Upper lobe of left lung (tissue), 6 donors: ENCODE measurements at places on chromosomes 7 and 10.

- DNase-seq = no peak
These were observed 9.5 kb downstream of the WAPL start for GRCh38 chr10:86512137-86512536.

GRCh38 chr7:134071355-134072331, 55.5 kb upstream of the LRGUK start:
- no peak for DNase-seq

GRCh38 chr7:158676906-158677305, 27.7 kb downstream of the NCAPG2 start:
- no peak for DNase-seq

GRCh38 chr7:74476626-74477025, 22.9 kb downstream of the GTF2IRD1 start:
- DNase-seq = no peak

GRCh38 chr10:21528236-21529031, 3.0 kb upstream of the SKIDA1 start:
- DNase-seq = no peak

DNA sequence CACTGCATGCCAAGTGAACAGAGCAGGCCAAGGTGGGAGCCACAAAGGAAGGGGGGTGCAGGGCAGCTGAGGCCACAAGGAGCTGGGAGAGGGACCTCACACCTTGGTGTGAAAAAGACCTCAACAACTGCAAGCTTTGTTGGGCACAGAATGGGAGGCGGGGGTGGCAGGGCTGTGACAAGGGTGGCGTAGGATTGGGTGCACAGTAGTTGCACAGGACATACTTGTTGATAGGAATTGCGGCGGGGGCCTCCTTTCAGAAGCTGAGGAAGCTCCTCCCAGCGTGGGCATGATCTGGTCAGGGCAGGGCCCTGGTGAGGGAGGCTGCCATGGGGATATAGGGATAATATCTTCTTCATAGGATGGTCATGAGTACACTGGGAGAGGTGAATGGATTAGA, 25.8 kb downstream of the POLL start:
- DNase-seq = no peak

DNA sequence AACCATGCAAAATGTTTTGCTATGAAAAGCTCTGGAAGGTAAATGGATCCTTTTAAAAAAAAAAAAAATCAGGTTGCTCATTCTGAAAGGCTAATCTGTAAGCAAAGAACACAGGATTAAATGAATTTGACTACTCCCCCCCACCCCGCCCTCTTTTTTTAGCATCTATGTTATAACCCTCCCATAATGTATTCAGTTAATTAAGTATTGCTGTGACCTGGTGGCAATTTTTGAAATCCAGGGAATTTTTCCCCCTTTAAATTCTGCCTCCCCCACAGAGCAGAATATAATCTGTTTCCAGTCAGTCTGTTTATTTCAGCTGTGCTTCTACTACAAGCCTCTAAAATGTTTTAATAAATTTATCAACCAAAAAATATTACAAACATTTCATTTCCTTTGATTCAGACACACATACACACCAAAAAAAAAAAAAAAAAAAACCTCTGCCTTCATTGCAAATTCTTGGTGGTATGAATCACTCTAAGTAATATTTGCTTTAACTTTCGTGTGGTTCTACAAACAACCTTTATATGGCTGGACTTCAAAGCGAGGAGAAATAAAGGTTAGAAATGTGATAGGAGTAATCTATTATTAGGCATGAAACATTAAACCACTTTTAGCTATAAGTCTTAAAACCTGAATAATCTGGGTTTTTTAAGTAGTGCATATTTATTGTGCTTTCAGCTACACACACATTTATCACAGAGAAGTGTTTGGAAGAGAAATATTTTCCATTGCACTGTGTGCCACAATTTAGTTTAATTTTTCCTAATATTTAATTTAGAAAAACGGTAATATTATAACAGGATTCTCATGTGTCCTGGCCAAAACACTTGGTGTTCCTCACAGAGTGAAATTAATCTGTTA, 64.4 kb upstream of the ARID5B start:
- no peak for DNase-seq

DNA sequence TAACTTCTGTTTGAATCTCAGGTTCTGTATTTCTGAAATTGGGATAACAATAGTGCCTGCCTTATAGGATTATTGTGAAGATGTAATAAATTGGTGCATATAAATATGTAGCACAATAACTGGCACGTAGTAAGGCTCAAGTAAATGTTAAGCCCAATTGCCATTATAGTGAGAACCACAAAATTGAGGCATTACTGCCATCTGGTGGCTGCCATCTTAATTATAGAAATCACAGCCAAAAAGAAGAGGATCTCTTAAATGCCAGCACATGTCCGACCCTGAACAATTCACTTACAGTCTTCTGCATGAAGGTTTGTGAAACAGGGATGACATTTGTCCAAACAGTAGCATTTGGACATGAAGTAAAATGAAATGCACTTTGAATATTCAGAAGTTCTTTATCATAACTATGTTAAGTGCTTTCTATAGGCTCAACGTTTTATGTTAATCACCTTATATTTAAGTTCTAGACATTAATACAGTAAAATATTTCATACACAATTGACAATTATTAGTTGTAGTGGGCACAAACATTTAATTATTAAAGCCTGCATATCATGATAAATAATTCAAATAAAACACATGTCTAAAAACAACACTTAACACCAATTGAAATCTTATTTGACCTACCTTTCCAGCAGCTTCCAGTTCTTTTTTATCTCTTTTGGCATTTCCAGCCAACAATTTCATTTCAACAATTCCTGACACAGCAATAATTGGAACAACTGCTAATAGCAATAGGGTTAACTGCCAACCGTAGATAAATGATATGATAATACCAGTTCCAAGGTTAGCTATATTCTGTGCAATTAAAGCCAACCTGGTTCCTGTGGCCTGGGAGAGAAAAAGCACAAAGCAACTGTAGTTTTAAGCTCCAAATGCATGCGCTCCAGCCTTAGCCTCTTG, 58.5 kb downstream of the ABCB4 start:
- DNase-seq = peak; percentile 43

GRCh38 chr10:122696687-122697086, 3.0 kb downstream of the C10orf120 start:
- DNase-seq = no peak

DNA sequence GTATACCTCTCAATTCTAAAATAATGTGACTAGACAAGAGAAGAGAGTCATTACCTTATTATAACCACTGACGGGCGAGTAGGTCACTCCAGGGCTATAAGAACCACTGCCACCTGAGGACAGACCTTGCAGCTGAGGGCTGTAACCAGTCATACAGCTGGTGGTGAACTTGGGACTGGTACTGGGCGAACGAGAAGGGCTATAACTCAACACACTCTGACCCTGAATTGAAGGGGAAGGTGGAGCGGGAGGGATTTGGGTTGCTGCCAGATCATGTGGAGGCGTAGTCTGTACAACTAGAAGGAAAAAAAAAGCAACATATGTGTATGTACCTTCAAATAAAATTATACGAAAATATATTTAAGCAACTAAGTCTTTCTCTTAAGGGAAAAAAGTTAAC, 3.4 kb downstream of the TMEM209 start:
- no peak for DNase-seq
